ENCODE measurements at places on chromosomes 2 and 18.
A peak's percentile ranks its signal among the peaks of the same experiment; 100 is the strongest.

DNA sequence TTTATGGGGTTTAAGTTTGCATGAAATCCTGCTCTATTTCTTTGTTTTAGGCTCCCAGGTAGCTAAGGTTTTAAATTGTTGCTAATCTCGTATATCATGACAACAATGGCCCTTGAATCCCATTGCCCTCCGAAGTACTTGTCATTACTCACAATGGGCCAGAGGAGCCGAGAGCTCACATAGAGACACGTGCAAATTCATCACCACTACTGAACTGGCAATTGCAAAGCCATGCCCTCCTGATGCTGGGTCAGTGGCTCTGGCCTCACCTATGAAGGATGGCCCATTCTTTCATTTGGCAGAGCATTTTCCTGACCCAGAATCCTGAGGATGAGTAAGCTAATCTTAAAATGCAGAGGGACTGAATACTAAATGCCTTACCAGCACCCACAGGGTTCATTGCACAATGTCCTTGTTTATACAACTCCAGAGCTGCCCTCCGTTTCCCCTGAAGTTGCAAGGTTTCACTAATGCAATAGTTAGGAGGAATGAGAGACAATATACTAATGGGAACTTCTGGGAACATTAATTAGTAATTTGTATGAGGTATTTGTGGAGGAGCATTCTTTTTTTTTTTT, 71.6 kb upstream of the GAREM1 start:
- no peak for DNase-seq

DNA sequence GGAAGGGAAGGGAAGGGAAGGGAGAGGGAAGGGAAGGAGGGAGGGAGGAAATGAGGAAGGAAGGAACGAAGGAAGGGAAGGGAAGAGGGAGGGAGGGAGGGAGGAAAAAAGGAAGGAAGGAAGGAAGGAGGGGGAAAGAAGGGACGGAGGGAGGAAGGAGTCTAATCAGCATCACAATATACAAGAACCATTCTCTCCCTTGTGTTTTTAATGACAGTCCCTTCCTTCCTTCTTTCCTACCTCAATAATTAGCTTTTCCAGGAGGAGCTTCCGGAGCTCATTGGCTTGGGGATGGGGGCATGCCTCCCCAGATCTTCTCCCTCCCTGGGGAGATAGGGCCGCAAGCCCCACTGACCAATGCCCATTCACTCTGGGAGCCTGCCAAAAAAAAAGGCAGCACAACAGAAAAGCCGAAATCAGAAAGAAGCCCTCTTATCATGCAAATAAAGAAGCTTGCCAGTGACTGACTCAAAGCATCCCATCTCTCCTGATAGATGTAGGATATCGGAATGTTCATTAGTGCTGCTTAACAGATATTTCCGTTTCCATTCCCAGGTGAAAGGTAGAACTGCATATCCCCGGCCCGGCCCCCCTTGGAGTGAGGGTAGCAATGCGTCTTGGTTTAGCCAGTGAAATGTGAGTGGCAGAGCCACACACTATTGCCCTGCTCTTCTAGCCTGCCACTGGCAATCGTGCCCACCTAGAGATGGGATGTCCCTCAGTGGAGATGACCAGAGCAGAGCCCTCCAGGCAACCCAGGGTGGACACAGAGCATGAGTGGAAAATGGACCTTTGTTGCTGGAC, 17.8 kb upstream of the SMAD7 start:
- DNase-seq = no peak

GRCh38 chr2:172284209-172284608, 143.2 kb upstream of the ITGA6 start:
- no peak for DNase-seq

DNA sequence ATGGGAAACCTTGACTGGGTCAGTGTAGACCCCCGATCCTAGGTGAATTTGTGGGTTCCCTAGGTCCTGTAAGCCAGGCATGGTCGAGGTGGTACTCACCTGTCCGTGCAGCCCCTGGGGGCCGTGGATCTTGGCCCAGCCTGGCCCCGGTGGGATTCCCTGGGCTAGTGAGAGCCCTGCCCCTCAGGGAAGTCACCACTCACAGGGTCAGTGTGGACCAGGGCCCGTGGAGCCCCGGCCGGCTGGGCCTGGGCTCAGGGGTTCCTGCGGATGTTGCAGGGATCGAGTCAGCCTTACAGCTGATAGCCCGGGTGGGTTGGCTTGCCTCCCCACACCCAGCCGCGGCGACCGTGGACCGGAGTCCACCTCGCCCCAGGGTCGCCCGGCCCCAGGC, 528 bp downstream of the ATG9A start:
- DNase-seq = no peak

- no peak for DNase-seq
Observed at GRCh38 chr2:227739351-227739750, 6.3 kb upstream of the SCYGR8 start.

GRCh38 chr2:28926847-28927246, 32.4 kb downstream of the WDR43 start:
- no peak for DNase-seq

- DNase-seq = peak; percentile 12
Observed at GRCh38 chr2:239396881-239397681, 3.7 kb downstream of the HDAC4 start.

DNA sequence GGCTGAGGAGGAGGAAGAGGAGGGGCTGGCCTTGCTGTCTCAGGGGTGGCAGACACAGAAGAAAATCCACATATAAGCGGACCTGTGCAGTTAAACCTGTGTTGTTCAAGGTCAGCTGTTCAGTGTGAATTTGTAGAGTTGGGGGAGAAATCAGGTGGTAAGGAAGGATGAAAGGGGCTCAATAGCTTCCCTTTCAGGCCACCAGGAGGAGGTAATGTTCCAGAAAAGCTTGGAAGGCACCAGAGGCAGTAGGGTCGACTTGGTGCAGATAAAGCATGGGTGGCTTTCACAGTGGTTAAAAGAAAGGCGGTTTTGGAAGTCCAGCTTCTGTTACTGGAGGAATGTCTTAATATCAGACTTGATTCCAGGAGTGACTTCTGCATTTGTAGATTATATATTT, 167.4 kb downstream of the THSD7B start:
- DNase-seq = no peak

DNA sequence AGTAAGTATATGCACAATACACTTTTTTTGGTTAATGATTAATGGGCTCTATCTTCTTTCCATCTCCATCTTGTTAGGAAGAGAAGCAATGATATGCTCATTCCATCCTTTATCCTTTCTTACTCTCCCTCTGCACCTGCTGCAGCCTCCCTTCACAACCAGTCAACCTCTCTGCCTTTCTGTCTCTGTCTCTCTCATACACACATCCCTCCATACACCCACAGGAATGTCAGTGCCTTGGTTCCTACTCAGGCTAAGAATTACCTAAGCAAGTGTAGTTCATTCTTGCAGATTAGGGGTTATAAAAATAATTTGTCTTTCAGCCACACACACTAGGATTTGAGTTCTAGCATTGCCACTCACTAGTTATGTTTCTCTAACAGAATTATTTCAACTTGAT, 45.6 kb downstream of the MAP2 start:
- DNase-seq = no peak

DNA sequence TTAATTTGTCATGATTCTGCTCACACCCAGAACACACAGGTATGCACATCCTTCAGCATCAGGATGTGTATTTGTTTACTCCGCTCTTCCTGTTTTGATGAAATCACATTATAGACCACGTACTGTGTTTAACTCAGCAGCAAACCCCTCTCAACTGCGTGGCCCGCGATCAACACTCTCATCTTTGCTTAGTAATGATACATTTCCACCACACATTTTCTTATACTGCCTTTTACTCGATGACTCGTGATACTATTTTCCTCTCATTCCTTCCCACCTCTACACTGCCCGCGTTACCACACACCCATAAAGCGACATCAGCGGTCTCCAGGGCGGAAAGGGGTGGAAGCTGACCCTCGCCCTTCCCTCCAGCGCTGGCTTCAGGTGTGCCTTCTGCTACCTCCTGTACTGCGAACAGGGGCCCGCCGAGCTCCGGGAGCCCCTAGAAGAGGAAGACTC, 1.3 kb downstream of the NETO1 start:
- no peak for DNase-seq

DNA sequence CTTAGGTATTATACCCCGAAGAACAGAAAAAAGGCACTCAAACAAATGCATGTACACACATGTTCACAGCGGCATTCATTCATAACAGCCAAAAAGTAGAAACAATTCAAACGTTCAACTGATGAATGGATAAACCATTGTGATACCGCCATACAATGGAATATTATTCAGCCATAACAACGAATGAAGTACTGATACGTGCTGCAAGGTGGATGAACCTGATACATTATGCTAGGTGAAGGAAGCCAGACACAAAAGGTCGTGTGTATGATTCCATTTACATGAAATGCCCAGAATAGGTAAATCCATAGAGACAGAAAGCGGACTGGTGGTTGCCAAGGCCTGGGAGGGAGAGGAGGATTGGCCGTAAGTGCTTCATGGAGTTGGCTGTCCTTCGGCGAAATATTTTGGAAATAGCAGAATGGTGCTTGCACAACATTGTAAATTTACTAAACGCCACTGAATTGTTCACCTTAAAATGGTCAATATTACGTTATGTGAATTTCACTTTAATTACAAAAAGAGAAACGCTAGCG, 750 bp upstream of the RMP24 start:
- no peak for DNase-seq

DNA sequence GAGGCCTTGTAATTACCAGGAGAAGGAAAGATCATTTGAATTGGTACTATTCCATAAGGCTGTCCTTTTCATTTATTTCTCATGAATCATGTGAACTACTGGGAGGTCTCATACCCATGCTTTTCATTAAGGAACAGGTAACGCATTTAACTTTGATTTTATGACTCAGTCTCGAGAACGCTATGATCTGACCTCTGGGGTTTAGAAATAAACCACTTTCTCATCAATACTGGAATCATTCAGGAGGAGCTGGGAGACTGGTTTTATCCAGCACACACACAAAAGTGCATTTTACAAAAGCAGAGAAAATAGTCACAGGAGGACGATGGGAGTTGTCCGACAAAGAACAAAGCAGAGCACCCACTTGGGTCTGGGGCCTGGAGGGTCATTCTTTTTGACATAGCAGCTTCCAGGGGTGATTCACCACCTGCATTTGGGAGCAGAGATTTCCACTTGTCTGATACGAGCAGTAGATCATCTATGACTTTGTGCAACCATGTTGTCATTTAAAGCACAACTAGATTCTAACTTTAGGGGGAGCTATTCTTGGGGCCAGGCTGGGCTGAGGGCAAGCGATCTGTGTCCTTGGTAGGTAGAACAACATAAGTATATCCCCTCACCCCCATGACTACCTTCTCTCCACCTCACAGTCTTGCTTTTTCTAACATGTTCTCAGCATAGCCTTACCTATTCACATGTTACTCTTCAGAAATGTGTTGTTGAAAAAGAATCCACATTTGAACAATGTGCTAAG, 95.9 kb upstream of the SCG2 start:
- DNase-seq = no peak

- no peak for DNase-seq
Observed at GRCh38 chr2:215368493-215368809, 56.6 kb downstream of the ATIC start.

GRCh38 chr2:78120275-78120674, 598.1 kb upstream of the LRRTM4 start:
- DNase-seq = no peak

All from stimulated activated CD8-positive, alpha-beta memory T cell treated with anti-CD3 and anti-CD28 coated beads, Interleukin-7, amount 100 ng/mL, for 1 hour (primary cell).